ENCODE measurements at places on chromosomes 4 and X. TPM values are rescaled to one million over a fixed set of nuclear protein-coding genes. Genes with fewer than 3 reads are reported as not detected.

- no peak for DNase-seq
Observed at GRCh38 chrX:110561034-110561433, 202.4 kb downstream of the RTL9 start.

DNA sequence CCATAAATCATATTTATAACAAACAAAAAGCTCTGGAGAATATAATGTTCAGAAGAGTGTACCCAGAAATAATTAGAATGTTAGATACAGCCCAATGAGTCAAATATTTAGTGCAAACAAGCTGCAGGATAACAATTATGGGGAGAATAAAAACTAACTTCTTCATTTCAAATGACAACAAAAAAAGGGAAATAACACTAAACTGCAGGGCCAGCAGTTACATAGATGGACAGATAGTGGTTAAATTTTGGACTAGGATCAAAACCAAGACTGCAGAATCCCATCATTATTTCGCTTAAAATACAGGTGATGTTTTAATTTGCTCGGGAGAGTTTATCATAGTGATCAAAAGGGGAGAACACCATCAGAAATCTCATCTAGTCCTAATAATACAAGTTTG lies 617 bp upstream of the GPR34 start:
- no peak for DNase-seq

- DNase-seq: peak; percentile 56
Observed at GRCh38 chr4:24470666-24471485, 113.5 kb downstream of the DHX15 start.

DNA sequence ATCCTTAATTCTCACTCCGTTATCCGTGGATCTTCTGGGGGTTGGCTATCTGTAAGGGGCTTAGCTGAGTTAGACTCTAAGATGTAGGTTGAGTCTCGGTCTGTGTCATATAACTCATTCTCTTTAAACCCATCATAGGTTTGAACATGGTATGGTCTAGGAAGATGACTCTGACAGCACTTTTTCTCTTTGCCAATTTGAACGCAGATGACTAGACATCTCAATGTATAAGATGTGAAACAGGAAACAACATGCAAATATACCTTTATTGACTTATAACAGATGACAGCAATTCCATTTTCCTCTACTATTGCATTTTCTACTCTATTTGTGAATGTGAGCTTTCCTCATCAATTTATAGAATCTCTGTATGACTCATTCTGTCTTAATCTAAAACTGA lies 634.8 kb upstream of the MAGEB2 start:
- DNase-seq: no peak

The CFAP99 gene
- total RNA-seq: not detected

DNA sequence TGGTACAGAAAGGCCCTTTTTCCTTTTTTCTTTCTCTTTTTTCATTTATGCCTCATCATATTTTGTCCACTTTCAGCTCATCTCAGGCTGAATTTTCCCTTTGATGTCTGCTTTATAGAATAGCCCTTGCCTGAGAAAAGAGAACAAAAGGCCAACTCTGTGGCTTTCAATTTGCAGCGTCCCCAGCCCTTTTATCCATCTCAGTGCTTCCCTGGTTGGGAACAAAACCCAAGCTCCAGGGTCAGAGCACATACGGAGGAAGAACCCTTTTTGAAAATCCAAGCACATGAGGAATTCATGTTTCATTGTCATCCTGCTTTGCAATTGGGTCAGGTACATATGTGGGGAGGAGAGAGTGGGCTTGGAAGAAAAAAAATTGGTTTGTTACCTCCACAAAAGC lies 47.5 kb downstream of the TMEM164 start:
- no peak for DNase-seq

DNA sequence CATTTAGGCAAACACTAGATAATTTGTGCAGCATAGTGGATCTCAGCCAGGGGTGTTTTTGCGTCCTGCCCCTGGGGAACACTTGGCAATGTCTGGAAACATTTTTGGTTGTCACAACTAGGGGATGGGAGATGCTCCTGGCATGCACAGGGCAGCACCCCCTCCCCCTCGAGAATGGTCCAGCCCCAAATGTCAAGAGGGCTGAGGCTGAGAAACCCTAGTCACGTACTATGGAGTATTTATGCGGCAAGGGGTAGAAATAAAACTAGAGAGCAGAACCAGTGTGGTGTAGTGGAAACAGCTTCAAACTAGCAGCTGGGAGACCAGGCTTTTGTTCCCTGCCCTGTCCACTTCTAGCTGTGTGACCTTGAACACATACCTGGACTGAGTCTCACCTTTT lies 38.2 kb upstream of the CLCN4 start:
- DNase-seq: no peak

DNA sequence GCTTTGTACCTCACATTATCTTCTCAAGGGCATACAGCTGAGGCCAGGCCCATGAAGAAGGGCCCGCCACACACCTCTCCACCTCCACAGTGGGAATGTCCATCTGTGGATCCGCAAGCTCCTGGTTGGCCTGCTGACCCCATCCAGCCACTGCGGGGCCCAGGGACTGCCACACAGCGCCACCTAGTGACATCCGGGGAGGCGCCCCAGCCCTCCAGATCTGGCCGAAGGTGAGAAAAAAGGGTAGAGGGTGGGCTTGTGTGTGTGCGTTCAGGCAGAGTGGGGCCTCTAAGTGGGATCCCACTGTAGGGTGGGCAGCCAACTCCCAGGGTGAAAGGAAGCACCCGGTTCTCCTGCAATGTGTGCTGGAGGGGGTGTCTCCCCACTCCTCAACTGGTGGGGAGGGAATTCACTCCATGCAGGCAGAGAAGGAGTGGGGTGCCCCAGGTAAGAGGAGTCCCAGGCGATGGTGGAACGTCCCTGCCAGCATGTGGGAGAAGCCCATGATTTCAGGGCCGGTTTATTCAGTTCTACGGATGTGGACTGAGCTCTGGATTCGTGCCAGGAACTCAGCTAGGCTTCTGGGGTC lies 117.3 kb downstream of the ENPP6 start:
- DNase-seq: peak; percentile 52

The FAM200B gene
- 42.7 TPM for total RNA-seq

The TMEM33 gene
- total RNA-seq: 69.5 TPM
